Amygdala (tissue), 56 donors: ENCODE measurements at places on chromosomes 13 and 19.

DNA sequence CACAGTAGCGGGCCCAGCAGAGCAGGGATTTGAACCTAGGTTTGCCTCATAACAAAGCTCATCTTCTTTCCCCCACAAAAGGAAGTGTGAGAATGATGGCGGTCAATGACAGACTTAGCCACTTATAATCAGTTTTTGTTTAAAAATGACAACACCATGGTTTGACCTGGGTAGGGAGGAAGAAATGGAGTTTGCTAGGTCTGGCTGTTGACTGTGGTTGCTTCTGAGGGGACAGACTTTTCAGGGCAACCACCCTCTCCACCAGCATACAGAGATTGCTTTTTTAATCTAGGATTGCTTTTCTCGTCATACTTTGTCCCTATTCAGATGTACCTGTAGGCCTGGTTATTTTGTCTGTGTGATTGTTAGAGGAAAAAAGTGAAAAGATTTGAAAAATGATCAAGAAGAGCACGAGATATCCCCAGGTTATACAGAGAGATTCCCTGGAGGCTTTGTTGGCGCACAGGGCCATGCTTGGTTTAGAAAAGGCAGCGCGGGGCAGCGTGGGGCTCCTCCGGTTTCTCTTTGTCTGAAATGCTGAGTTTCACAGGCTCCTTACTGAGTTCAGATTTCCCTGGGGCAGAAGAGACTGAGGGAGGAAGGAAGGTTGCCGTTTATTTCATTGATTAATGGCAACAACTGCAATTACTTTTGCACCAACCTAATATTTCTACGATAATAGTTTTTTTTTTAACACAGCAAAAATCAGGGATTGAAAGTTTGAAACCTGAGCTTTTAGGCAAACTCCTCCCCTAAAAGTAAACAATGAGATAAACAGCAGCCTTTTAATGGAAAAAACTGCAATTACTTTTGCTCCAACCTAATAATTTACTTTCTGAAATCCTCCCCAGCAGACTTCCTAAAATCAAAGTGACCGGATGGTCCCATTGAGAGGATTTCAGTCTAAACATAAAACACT lies 97.0 kb upstream of the RNF113B start:
- DNase-seq: no peak

- DNase-seq: no peak
Observed at GRCh38 chr13:109113427-109113826, 484.0 kb downstream of the MYO16 start.

DNA sequence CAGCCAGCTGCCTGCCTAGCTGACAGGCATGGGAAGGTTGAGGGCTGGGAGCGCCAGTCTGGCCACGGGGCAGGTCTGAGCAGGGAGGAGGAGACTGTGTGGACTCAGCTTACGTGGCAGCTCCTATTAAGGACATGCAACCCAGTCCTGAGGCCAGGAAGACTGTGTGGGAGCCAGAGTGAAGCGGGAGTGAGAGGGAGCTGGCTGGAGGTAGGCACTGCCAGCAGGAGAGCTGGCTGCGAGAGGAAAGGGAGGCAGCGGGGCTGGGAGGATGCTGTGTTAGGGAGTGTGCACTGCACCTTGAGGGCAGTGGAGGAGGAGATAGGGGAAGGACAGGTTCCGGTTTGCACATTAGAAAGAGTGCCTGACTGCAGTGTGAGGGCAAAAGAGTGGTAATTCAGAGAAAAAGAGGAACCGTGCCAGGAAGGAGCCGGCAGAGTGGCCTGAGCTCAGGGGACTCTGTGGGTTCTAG lies 99.2 kb downstream of the SLC7A1 start:
- DNase-seq: no peak

GRCh38 chr13:108020027-108020426 lies 195.3 kb downstream of the LIG4 start:
- DNase-seq: no peak

DNA sequence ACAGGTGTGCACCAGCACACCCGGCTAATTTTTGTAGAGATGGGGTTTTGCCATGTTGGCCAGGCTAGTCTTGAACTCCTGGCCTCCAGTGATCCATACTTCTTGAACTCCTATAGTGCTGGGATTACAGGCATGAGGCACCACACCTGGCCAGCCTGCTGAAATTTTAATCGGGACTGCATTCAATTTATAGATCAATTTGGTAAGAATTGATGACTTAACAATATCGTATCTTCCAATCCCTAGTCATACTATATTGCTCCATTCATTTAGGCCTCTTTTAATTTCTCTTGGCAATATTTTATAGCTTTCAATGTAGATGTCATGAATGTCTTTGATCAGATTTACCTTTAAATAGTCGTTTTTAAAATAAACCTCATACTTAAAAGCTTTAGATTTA lies 5.6 kb upstream of the ZNF45 start:
- no peak for DNase-seq

DNA sequence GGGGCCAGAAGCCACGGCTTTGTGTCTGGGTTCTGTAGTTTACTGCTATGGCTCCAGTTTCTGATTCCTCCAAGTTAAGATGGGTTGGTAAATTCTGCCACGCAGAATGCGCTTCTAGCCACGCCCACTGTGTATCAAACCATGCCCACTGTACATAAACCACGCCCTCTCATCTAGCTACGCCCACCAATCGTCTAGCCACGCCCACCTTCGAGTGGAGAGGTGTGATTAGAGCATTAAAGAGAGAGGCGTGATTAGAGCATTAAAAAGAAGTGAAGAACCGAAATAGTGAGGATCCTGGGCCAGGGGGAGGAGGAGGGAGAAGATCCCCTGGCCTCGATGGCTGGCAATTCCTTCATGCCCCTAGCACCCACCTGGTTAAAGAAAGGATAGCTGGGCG lies 43.7 kb upstream of the ADGRE5 start:
- no peak for DNase-seq

DNA sequence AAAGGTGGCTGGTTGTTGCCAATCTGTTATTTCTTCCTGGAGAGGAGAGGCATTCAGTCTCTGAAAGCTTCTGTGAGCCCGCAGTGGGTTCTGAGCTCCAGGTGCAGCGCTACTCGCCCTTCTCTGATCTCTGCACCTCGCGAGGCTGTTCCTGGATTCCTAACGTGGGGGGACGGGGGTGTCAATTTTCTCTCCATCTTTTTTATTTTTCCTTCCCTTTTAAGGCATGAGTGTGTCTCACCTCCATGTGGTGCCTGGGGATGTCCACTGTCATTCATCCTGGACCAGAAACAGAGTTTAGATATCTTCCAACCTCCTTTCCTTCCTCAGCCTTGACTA lies 626 bp downstream of the ZNF233 start:
- no peak for DNase-seq

DNA sequence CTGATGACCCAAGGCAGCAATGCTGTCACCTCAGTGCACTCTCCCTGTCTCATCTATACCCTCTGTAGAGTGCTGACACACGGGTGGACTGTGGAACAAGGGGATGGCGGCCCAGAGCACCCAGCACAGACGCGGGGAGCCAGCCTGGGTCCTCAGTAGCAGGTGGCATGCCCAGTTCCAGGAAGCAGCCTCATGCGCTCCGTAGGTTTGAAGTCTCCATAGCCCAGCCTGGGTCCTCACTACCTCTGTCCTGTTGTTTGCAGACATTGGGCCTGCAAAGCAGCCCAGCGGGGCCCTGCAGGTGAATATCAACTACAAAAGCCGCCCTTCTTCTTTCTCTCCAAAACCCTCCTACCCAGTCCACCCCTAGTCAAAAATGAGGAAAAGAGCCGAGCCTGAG lies 5.0 kb upstream of the SLC7A9 start:
- no peak for DNase-seq

- no peak for DNase-seq
Observed at GRCh38 chr13:70042193-70042592, 65.4 kb upstream of the ATXN8OS start.

DNA sequence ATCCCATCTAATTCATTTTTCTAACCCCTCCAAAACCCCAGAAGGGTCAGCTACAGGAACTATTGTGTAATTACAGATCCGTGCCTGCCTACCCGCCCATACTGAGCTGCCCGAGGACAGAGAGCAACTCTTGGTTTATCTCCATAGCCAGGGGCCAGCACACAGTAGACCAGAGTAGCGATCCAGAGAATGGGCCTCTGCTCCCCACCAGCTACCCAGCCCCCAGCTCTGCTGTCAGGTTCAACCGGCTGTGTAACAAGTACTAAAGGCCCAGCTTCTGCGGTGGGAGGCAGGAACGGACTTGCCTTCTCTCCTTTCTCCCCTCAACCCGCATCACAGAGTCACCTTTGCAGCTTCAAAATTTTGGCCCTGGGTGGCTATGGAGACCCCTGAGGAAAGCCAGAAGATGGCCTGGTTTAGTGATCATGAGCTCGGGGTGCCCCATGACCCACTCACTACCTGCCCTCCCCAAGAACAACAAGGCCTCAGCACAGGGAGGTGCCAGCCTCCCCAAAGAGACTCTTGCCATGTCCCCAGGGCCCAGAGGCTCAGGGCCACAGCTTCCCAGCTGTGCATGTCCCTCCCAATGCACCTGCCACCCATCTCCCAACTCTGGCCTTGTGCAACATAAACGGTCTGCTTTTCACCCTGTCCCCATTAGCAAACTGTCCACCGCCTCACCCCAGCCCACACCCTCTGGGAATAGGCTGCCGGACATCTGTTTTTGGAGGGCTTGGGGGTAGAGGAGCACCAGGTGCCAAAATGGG lies 5.7 kb downstream of the CALM3 start:
- DNase-seq: no peak
